SK-MEL-5 (cell line): ENCODE measurements at places on chromosomes 16 and 17. TPM values are rescaled to one million over a fixed set of nuclear protein-coding genes. Genes with fewer than 3 reads are reported as not detected.
A peak's percentile ranks its signal among the peaks of the same experiment; 100 is the strongest.

CYLD gene
- total RNA-seq: 7.7 and 13.4 TPM in 2 replicates

TCAP gene
- 0.05 and 0.53 TPM in 2 replicates for total RNA-seq

CD79B gene
- 2.2 and 3.1 TPM in 2 replicates for total RNA-seq

DNA sequence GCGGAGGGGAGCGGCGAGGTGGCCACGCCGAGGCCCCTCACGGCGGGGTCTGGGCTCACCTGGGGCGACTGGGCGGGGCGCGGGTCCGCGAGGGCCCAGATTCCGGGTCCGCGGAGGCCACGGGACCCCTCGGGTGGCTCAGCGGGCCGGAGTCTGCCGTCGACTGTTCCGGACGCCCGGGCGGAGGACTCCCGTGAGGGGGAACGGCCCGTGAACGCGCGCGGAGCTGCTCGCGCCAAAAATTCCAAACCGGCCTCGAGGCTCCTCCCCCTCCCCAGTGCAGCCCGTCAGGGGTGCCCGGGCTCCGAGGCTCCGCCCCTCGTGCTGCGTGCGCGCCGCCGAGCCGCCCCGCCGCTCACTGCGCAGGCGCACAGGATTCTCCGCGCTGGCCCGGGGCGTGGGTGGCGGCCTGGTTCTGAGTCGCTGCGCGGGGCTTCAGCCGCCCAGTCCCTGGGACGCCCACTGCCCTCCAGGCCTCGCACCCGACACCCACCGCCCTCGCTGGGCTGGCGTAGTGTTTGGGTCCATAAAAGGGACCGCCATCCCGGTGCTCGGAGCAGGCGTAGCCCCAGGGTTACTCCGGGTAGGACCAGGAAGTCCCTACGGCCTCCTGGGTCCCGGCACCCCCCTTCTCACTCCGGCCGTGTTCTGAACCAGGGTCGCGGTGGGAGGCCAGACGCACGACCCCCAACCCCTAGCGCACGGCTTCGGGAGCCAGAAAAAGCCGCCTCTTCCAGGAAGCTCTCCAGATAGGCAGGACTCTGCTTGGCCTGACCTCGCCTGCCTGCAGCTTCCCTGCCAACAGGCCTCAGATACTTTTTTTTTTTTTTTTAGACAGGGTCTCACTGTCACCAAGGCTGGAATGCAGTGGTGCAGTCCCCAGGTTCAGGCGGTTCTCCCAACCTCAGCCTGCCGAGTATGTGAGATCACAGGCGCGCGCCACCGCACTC, at the start of gene PKMYT1:
Gene PKMYT1, minus strand, starts transcription at position 220 of the 950 bp plus-strand sequence. CDS start 789 bp downstream, outside the sequence.
- DNase-seq: peak; percentile 83

DNA sequence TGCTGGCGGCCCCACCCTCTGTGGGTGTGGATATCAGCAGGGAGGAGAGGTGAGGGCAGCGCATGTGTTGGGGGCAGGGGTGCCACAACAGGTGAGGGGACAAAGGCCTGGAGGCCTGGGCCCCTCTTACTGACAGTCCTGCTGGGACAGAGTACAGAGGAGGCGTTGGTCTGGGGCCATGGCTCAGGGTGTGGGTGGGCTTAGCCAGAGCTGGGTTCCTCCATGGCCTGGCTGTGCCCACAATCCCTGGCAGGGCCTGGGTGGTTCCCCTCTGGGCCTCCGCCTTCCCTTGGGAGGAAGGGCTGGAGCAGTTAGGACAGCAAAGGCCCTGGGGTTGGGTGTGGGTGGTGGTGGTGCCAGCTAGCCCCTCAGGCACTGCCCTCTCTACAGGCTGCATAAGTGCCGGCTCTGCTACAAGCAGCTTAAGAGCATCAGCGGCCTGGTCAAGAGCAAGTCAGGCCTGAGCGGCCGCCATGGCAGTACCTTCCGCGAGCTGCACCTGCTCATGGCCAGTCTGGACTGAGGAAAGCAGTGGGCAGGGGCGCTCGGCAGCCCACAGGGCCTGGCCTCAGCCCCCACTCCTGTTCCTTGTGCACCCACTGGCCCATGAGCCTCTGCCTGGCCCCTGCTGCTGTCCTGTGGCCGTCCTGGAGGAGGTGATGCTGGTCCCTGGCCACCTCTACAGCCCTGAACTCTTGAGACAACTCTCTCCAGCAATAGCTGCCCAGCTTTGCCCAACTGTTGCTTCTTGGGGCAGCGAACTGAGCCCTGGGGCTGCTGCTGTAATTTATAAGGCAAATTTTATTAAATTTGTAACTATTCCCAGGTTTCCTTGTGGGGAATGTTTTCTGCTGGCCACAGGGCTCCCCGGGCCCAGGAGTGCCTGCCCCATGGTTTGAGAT, 21.1 kb downstream of the KATNB1 start:
- DNase-seq: no peak

DNA sequence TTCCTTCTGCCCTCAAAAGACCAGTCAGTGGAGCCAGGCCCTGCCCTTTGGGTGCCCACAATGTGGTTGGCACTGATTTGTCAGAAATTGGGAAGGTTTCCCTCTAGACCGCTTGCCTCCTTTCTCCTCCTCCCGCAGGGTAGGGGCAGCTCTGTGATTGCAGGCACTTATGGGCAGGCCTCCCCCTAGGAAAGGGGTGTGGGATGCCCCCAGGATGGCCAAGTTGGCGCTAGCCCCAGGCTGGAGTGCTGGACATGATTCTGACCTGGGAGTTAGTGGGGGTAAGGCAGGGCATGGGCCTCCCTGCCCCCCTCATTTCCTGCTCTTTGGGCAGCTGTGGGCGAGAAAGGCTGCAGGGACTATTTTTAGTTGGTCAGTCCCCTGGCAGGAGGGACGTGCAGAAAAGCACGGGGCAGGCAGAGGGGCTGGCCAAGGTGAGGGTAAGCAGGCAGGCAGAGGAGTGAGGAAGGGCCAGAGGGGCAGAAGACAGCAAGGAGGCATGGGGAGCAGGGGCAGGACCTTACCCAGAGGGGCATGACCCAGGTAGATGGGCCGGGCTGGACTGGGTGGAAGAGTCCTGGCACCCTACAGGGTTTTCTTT, 3.3 kb downstream of the RARA start:
- DNase-seq: no peak

DNA sequence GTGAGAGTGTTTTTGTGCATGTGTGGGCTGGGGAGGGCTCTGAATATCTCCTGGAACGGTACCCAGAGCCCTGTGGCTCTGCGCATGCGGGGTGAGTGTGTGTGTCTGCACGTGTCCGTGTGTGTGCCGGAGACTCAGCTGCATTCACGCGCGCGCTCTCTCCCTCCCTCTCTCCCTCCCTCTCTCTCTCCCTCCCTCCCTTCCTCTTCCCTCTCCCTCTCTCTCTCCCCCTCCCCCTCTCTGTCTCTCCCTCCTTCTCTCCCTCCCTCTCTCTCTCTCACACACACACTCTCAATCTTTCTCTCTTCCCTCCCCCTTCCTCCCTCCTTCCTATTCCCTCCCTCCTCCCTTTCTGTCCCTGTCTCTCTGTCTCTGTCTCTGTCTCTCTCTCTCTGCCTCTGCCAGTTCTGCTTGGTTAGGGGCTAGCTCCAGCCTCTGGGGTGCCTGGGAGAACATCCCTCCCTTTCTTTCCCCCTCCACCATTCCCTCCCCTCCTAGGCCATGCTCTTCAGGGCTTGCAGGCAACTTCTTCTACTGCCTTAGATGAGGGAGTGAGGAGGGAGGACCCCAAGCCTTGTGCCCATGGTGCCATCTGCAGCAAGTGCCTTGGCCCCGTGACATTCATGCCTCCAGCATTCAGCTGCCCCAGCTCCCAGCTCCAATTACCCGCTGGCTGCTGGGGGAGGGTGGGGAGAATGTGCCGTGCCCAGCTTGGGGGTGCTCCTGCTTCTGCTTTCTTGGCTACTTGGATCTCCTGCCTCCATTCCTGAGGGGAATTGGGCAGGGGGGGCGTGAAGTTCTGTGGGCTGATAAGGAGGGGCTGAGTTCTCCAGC, 6.4 kb downstream of the THRA start:
- DNase-seq: peak; percentile 76

DNA sequence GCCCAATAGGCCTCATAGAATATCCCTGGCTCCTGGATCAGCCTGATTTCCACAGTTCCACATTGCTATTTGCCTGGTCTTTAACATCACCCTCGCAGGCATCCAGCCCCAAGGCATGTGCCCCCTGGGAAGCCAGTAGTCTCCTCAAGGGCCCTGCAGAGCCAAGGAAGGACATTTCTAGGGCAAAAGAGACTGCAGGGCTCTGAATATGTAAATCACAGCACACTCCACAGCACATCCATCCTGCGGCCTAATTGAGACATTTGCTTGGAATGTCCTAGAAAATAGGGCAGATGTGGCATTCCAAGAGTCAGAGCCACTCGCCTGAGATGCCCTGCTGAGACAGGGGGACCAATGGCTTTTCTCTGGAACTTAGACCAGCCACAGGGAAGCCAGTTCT, 11.4 kb upstream of the C16orf78 start:
- DNase-seq: no peak

DNA sequence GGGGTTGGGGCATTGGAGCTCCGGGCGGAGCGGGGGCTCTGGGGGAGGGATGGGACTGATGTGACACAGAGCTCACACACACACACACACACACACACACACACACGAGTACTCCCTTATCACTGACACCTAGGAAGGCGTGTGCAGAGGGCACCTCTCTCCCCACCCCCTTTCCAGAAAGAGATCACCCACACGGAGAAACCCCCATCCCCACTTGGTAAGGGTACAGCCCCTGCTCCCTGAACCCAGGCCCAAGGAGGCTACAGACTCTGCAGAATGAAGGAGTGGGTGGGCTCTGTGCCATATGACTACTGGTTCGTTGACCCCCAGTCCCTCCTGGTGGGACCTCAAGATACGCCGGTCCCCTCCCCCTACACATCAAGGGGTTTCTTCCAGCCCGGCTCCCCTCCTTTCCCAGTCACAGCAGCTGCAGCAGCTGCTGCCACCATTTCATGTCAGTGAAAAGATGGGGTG, 8.7 kb upstream of the ARHGAP23 start:
- DNase-seq: no peak

DNA sequence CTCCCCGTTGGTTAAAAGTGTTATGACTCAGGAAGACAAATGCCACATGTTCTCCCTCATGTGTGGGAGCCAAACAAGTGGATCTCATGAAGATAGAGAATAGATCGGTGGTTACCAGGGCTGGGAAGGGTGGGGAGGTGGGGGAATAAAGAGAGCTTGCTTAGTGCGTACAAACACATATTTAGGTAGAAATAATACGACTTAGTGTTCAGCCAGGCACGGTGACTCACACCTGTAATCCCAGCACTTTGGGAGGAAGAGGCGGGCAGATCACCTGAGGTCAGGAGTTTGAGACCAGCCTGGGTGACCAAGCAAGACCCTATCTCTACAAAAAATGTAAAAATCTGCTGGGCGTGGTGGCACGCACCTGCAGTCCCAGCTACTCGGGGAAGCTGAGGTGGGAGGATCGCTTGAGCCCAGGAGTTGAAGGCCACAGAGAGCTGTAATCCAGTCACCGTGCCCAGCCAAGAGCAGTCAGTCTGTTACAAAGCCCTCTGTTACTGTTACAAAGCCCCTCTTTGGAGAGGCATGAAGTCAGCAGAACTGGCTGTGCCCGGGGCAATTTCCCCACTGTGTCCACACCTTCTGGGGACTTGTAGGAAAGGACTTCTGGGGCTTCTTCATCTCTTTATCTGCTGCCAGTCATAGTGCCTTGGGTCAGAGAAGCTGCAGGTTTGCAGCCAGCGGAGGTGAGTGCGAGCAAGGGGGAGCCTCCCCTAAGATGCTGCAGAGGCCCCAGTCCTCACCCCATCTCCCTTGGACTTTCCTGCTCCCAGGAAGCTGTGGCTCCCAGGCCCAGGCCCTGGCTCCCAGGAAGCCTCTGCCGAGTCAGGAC, 4.3 kb upstream of the ALDH3A1 start:
- DNase-seq: peak; percentile 14

- no peak for DNase-seq
These were observed 38.9 kb upstream of the SNN start for GRCh38 chr16:11629071-11630030.

DNA sequence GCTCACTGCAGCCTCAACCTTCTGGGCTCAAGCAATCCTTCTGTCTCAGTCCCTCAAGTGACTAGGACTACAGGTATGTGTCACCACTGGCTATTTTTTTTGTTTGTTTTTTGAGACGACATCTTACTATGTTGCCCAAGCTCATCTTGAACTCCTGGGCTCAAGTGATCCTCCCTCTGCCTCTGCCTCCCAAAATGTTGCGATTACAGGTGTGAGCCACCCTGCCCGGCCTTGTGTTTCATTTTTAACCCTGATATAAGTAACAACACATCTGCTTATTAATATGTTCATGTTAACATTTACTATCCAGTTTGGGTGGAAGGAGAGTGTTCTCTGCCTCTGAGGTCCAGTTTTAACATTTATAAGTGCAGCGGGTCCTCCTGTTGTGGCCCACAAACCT, 3.1 kb downstream of the FAM20A start:
- no peak for DNase-seq

DNA sequence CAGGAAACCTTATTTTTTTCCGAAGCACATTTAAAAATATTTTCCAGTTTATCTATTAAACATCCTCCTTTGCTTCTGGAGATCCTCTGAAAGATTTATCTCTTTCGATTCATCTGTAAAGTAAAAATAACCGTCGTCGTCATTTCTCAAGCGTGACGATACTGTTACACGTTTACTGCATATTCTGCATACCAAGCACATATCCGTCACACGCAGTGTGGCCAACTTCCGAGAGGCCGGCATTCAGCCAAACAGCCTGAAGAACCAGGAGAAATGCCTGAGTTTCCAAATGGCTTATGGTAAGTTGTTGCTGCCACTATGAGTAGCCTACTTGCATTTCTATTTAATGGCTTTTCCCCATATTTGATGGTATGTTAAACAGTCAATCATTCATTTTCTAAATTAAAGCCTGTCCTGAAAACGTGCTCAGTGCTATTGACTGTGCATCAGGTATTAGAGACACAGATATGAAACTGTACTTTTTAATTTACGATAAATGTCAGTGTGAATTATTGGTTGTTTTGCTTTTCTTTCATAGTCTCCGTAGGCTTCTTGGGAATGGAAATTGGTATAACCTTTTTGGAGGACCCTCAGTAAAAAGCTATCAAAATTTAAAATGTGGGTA, 275.7 kb downstream of the WWOX start:
- DNase-seq: no peak

GRCh38 chr16:1823821-1824220, 2.8 kb downstream of the HAGH start:
- peak; percentile 60 for DNase-seq

DNA sequence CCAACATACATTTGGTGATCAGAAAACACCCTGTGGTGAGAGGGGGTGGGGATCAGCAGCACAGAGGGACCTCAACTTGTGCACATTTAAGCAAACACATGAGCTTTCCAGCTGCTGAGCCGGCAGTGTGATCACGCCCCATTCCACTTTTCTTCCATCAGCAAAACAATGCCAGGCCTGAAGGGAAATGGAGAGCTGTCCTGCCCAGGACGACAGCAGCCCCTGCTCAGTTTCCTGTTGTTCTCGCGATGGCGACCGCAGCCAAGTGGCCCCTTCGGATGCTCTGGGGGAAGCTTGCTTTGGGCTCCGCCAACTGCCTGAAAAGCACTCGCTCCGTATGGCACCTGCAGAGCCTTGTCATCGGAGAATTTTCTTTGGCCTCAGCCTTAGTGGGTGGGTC, 272.3 kb downstream of the FOXL1 start:
- DNase-seq: no peak

GRCh38 chr17:74968361-74968780, 4.2 kb downstream of the HID1 start:
- no peak for DNase-seq

DNA sequence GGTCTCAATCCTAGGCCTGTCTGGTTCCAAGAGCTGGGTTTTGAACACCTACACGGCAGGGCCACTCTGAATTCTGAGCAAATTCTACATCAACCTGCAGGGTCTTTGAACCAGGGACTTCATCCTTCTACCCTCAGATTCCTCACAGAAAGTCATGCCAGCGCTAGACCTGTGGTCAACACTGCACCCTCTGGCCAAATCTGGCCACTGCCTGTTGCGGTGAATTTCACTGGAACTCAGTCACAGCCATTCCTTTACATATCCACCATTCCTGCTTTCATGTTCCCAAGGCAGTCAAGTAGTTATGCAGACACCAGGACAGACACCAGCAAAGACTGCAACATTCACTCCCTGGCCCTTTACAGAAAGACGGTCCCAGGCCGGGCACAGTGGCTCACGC, 144.6 kb downstream of the C16orf95 start:
- DNase-seq: peak; percentile 23
